ENCODE measurements at places on chromosomes 1 and 21.

- no peak for DNase-seq
Measured at GRCh38 chr21:36691555-36692041, 7.3 kb upstream of the SIM2 start.

GRCh38 chr1:66395202-66396061 lies 138.5 kb upstream of the SGIP1 start:
- no peak for DNase-seq

GRCh38 chr1:202230061-202230938 lies 36.7 kb downstream of the LGR6 start:
- DNase-seq: no peak

DNA sequence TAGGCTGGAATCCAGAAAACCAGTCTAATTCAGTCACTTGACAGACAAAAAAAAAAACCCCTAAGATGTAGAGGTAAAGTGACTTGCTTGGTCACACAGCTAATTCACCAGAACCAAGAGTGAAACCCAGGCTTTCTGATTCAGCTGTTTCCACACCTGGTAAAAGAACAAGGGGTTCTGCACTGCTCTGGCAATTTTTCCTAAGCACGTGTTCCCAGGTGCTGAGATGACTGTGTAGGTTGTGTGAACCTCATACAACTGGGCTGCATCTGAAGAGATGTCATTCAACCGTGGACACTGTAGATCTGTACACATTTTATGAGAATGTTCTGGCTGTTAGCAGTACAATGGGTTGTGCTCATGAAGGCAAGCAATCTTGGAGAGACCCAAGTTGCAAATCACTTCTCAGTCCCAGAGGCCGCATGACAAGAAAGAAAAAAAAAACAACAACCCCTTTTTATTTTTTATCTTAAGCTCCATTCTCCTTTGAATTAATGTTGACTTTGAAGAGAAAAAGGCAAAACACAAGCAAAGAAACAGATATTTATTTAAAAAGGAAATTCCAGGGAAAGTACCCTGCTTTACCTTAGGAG lies 95.4 kb downstream of the INTS7 start:
- DNase-seq: no peak

- peak; percentile 91 for DNase-seq
Measured at GRCh38 chr1:24745711-24746413, 615 bp downstream of the CLIC4 start.

DNA sequence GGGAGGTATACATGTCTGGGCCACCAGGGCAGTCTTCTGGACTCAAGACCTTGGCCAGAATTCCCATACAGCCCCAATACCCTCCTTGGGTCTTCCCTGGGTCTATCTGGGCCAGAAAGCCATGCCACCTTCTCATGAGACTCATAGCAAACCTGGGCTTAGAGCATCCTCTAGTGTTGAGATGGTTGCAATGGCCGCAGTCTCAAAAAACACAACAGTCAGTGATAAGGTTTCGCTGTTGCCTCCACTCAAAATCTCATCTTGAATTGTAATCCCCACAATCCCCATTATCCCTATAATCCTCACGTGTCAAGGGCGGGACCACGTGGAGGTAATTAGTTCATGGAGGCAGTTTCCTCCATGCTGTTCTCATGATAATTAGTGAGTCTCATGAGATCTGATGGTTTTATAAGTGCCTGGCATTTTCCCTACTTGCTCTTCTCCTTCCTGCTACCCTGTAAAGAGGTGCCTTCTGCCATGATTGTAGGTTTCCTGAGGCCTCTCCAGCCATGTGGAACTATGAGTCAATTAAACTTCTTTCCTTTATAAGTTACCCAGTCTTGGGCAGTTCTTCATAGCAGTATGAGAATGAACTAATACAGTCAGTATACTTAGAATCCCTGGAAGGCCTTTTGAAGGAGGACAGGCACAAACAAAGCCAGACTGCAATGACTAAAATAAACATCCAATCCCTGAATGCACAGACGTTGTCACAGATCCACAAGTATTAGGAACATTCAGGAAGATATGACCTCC lies 77.0 kb downstream of the CTH start:
- peak; percentile 23 for DNase-seq

- no peak for DNase-seq
Measured at GRCh38 chr1:84291882-84292655, 9.4 kb upstream of the SAMD13 start.

DNA sequence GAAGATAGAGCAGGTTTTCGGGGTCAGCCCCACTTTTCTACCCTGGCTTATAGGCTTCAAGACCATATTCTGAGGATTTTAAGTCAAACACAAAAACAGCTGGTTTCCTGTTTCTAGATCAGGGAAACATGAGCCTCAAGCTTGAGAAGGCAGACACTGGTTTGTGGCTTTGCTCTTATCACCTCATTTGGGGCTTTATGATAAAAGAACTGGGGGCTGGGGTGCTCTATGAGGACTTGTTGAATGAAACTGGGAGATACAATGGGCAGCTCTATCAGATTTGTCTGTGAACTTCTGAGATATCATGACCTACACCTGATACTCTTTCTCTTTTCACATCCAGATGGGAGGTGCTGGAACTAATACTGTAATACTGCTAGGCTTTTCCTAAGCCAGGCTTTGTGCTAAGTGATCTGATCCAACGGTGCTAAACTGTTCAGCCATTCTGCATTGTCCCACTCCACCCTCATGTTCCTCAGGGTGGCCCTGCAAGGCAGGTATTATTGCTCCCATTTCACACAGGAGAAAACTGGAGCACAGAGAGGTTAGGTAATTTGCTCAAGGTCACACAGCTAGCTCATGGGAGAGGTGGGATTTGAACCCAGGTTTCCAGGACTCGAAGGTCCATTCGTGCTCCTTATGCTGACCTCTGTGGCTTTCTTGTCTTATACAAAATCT lies 6.6 kb downstream of the AJAP1 start:
- no peak for DNase-seq

DNA sequence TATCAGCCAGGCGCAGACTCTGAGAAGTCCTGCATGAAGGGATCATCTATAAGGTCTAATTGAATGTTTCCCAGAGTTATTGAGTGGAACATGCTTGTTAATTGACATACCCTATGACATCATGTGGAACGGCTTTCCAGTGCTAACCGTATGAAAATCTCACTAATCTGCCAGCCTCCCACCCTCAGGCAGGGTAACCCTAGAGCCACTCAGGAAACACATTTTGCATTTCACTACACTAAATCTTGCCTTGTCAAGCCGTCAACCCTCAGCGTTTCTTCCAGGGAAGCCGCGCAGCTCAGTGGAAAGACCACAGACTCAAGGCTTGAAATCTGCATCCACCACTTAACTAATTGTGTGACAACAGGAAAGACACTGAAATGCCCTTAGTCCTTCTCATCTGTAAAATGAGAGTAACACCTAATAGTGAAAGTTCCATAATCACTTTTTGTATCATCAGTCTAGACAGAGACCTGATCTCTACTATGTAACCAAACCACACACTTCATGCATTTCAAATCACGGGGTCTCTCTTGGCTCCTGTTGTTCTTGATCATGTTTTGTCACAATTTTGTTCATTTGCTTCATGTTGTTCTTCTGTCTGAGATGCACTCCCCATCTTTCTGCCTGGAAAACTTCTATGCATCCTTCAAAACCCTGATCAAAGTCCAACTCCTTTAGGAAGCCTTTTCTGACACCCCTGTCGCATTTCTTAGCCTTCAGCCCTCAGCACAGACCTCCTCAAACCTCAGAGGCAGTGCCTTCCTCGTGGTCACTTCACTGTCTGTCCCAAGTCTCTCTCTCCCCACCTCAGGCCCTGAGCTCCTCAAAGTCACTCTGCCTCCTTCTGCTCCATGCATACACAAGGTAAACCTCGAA lies 246.5 kb downstream of the TOMM20 start:
- no peak for DNase-seq

GRCh38 chr1:16300436-16300835 lies 51.8 kb downstream of the FBXO42 start:
- DNase-seq: no peak

Data from lung (tissue), 17 donors.